ENCODE measurements at places on chromosomes 6 and 20.

GRCh38 chr20:35514371-35514932, 15.0 kb downstream of the C20orf173 start:
- DNase-seq = no peak

DNA sequence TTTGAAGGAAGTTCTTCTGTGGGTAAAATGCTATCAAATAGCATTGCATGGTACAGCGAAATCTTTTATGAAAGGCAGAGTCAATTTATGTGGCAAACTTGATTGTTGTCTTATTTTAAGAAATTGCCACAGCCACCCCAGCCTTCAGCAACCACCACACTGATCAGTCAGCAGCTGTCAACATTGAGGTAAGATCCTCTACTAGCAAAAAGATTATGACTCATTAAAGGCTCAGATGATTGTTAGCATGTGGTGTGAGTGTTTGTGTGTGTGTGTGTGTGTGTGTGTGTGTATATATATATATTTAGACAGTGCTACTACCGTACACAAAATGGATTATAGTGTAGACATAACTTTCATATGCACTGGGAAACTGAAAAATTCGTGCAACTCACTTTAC, 27.8 kb downstream of the LRRN4 start:
- DNase-seq = no peak

GRCh38 chr6:52908526-52908925, 972 bp downstream of the GSTA3 start:
- no peak for DNase-seq

DNA sequence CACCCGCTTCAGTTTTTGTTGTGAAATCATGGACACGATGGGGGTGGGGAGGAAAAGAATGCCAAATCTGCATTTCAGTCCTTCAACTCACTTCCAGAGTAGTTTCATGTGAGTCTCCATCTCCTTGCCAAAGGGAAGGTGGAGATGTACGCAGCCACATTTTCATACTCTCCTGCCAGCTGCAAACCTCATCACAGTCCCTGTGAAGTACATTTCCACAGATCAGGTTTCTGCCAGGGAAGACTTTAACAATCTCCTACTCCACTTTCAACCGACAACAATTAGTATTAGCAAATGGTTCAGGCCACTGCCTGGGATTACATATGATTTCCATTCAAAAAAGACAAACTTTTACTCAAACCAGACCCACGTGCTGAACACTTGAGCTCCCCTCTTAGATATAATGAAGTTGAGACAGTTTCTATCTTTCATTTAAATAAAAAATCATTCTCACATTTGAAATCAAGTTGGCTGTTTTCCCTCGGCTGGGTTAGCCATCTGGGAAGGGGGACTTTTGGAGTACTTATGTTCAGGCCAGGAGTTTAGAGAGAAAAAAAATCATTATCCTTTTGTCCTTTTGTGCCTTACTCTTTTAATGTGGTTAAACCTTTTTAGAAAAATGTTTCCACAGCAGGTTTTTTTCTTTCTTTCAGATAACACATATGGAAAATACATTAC, 51.0 kb upstream of the CEP162 start:
- DNase-seq = no peak

- DNase-seq = no peak
These were observed 74.8 kb downstream of the HACE1 start for GRCh38 chr6:104784884-104785283.

GRCh38 chr6:47009583-47009982, 32.5 kb downstream of the ADGRF1 start:
- DNase-seq = no peak

DNA sequence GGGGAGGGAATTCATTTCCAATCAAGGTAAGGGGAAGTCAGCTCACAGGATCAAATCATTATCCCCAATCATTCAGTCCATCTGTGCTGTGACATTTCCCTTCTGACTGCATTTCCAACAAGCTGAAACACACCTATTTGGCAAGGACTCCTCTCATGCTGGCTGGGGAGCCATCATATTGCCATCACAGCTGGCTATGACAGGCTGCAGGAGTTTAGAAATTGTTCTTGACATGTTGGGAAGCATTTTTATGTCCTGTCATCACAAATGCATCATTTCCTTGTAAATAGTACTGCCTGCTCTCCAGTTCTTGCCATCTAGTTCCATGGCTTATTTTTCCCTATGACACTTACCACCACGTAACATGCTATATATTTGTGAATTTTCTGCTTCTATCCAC, 113.9 kb upstream of the TMEM170B start:
- no peak for DNase-seq
